ENCODE measurements at places on chromosomes 1 and 21.

- no peak for DNase-seq
Observed at GRCh38 chr1:116771997-116772647, 17.9 kb downstream of the CD2 start.

- no peak for DNase-seq
Observed at GRCh38 chr1:214583824-214584554, 19.0 kb upstream of the CENPF start.

DNA sequence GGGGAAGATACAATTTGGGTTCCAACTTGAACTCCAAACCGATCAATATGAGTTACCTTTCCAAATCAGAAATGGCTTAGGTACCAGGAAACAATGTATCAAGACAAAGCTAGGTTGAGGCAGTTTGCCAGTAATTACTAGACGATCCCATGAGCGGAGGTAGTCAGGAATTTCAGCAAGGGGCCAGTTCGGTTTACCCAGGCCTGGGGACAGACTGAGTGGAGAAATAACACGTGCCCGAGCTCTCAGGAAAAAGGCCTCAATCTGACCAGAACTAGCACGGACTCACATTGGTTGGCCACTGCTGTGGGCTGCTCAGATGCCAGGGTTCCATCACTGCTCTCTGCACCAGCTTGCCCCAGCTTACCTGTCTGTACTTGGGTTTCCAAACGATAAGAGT lies 15.3 kb downstream of the CLSTN1 start:
- no peak for DNase-seq

- no peak for DNase-seq
Observed at GRCh38 chr1:173294843-173295242, 87.7 kb upstream of the TNFSF4 start.

DNA sequence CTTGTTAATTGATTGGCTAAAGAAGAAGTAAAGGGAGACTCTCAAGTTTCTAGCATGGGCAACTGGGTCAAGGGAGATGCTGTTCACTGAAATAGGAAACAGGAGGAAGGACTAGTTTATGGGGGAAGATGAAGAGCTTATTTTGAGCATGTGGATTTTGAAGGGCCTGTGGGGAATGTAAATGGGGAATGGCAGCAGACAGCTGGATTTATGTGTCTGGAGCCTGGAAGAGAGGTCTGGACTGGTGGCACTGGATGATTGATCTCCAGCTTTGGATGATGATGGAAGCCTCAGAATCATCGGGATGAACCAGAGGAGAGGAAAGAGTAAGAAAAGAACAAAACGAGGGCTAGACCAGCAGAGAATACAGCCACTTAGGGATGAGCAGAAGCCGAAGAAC lies 54.9 kb upstream of the ENAH start:
- DNase-seq: no peak

DNA sequence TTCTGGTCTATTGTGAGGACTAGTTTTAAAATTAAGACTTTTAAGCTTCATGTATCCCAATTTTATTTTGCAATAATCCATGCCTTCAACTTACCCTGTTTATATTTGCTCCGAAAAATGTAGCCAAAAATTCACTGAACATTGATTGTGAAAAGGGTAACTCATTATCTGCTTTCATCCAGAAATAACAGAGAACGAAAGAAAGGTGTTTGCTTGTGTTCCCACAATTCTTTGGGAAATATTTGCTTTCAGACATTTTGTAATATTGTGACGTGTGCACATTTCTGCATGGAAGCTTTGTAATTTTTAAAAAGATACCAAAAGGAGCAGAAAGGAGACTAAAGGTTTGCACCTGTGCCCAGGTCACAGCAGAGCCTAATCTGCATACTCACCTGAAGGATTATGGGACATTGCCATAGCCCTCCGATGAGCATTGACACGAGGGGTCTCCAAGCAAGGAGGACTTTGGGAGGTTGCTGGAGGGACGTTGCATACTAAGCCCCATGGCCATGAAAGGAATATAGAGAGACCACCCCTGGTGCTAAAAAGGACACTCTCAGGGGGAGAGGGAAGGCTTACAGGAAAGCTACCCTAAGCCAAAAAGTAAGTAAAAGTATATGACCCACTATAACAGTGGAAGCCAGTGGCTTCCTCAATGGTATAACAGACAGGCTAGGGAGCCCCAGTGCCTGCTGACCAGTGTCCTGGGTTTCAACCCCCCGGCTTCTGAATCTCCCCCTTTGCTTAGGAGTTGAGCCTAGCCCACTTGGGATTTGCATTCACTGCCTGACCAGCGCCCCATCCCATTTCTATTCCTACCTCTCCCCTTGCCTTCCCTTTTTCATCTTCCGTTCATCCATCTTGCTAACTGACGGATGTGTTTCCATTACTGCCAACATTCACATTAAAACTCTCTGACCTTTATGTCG lies 148.6 kb upstream of the ZC3H12A start:
- no peak for DNase-seq

DNA sequence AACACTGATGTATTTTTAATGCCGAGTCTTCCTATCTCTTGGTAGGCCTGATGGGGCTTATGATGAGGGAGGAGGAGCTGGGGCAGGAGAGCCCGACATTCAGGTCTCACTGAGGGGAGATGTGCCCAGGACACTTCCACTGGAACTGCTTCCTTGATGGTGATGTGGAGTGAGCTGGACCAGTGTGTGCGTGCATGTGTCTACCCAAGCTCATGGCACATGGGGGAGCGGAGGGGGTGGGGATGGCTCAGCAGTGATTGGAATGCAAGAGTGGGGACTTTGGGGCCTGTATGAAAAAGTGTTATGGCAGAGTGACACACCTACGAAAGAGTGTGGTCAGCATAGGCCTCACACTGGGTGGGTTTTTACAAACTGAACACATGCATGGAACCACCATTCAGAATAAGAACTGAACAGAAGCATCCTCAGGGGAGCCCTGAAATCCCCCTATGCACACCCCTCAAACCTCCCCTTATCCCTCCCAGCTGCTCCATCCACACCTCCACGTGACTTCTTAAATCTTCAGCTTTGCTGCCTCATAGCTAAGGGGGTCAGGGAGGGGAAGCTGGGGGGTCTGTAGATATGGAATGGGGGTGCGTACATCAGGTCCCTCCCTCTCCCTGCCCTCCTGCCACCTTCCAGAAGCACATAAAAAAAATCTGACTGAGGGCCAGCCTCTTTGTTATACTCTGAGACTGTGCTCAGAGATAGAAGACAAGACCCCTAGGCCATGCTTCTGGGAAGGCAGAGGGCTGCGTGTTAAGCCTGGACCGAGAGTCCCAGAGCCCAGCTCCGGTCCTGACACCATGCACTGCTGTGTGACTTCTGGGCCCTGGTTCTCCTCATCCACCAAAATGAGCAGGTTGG lies 11.6 kb downstream of the IL6R start:
- DNase-seq: no peak

GRCh38 chr1:204695692-204696091 lies 10.2 kb upstream of the LRRN2 start:
- DNase-seq: no peak
